COR-L47 (cell line): ENCODE measurements at places on chromosomes 12 and 14.

DNA sequence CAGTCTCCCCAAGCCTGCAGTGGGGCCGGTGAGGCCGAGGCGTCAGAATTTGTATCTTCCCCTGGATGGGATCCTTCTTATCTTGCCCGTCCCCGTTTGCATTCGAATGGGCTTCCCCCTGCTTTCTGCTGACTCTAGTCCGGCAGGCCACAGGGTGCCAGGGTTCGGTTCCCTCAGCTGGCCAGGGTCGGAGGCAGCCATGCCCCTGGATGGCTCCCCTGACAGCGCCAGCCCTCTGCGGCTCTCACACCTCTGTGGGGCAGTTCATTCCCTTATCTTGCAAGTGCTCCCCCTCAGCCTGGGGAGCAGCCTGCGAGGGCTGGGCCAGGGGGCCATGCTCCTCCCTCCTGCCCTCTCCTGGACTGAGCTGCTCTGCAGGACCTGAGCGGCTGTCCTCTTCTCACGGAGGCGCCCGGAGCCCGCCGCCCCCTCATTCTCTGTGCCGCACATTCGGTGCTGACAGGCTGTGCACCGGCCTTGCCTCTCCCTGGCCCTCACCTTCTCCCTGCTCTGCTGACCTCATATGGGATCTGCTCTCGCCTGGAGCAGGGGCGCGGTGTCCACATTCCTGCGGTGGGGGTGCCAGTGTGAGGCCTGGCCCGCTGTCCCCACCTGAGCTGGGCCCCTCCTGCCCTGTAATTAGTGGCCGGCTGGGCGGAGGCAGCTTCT is 32.8 kb downstream of the KIF26A start:
- DNase-seq = no peak

DNA sequence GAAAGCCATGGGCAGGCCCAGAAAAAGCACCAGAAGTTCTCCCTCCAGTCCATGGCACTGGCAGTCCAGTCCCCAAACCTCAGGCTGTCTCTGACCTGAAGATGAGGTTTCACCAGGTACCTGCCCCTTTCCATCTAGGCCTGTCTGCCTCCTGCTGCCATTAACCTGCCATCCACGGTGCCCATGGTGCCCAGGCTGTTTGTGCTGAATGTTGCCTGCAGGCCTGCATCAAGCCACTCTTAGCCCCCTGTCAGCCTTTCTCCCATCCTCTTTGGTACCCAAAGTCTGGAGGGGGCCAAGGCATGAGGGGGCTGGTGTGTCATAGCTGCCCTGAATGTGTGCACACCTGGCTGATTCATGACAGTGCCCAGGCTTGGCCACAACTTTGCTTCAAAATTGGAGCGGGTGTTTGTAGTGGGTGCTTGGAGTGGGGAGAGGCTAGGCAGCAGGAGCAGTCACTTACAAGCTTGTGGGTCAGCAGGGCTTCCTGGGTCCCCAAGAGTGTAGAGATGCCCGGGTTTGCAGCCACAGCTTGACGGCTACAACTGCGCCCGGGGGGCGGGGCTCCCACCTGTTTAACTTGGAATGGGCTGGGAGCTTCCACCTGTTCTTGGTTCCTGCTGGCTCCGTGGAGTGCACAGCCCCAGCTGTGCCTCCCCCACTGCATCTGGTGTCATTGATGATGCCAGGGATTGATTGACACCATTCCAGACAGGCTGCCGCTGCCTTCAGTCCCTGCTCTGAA is 88.5 kb downstream of the GPHN start:
- no peak for DNase-seq

DNA sequence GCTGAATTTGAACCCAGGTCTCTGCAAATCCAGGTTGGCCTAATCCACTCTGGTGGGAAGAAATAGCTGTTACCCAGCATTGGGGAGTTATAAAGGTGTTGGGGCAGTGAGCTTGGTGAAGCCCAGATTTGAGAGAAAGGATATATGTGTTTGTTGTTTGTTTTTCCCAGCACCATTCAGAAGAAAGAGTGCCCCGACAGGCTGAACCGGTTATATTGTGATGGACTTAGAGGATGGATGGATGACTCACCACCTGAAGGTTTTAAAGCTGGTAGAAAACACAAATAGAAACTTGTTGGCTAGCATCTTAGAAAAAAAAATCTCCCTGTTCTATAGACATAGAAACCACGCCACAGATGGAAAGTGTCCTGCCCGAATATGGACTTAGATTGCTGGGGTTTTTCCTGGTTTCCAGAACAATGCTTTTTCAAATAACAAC is 404.6 kb downstream of the MED13L start:
- DNase-seq = no peak

DNA sequence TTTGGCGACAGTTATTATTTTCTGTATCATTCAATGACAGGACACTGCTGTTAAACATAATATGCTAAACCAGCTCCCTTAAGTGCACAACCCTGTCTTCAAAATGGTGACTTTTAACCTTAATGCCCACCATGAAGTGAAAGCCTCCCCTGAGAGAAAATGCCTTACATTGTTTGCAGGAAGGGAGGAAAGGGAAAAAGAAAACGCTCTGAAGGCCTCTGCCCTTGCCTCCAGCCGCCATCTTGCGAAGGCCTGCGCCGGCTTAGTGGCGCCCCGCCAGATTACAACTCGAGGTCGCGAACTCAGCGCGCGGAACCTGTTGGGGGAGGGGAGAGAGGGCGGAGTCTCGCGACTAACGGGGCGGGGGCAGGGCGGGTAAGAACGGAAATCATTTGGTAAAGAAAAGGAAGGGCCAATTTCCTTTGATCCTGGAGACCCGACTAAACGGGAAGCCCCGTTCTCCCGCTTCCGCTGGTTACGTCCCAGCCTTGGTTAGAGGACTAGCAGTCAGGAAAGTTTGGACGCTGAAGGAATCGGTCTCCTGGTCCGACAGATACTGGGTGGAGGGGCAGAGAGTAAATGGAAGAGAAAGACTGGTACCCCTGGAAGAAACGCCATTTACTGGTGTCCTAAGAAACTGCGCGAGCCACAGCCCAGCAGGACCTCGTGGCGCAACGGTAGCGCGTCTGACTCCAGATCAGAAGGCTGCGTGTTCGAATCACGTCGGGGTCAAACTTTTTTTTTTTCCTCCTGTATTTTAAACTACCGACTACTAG is 11.6 kb upstream of the TMPO start:
- peak; percentile 91 for DNase-seq

- peak; percentile 60 for DNase-seq
Measured at GRCh38 chr12:99043319-99043914, 398.3 kb downstream of the APAF1 start.

DNA sequence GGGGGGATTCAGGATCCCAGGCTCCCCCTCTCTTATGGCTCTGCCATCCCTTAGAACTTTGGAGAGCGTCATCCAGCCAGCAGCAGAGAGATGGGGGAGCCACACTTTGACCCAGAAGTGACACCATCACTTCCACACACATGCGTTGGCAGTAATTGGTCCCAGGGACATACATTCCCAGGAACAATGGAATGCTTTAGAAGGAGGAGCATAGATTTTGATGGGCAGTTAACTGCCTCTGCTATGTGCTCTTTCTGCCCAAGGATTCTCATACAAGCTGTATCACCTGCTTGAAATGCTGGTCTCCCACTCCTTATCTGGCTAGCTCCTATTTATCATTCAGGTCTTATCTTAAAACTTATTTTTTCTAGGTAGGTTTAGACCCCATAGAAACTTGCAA is 109.0 kb upstream of the RPH3A start:
- no peak for DNase-seq

- no peak for DNase-seq
Measured at GRCh38 chr14:65469903-65470302, 57.4 kb downstream of the FUT8 start.

DNA sequence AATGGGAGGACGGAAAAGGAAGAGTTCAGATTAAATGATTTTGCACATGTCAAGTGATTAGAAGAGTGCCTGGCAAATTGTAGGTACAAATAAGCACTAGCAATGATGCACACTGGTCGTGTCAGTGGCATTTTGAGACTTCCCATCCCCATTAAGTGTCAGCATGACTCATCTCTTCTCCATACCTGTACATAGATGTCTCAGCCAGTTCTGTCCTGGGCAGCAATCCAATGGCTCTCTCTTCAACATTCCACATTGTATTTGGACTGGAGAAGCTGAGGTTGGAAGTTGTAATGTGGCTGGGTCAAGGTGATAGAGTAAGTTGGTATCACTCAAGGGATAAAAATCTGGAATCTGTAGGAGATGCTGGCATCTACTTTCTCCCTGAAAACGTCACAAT is 742.7 kb downstream of the VRK1 start:
- DNase-seq = no peak

DNA sequence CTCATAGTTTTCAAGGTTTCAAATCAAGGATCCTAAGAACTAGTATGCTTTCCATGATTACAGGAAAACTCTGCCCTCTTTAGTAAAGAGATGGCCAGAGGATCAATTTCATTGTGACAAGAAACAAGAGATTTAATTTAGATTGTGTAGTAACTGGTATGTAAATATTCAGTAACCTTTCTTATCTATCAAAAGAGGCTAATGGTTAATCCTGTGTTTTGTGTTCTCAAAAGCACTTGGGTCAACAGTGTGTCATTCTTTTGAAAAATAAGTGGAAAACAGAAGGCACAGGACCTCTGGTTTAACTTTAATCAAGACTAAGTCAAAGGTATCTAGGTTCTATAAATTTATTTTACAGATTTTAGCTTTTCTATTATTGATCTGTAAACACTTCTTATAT is 56.6 kb upstream of the ERGIC2 start:
- no peak for DNase-seq

- no peak for DNase-seq
Measured at GRCh38 chr12:94272280-94272679, 123.9 kb downstream of the PLXNC1 start.

DNA sequence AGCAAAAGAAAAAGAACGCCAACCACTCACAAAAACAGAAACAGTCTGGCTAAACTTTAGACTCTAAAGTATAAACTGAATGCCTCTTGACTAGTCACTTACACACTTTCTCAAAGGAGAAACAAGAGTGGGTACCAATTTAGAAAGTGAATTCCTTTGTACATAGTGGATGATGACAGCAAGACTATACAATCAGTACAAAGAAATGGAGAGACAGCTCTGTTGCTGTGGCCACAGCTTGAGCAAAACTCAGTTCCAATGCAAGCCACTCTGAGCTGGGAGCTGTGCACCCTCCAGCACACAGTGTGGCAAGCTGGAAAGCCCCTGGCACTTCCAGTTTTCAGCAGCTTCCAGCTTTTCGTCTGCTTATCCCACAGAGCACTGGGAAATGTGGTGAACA is 21.7 kb downstream of the NT5DC3 start:
- no peak for DNase-seq

- DNase-seq = no peak
Measured at GRCh38 chr12:64538121-64538520, 72.2 kb upstream of the RASSF3 start.

GRCh38 chr14:69916396-69916795 is 37.2 kb downstream of the SMOC1 start:
- no peak for DNase-seq

DNA sequence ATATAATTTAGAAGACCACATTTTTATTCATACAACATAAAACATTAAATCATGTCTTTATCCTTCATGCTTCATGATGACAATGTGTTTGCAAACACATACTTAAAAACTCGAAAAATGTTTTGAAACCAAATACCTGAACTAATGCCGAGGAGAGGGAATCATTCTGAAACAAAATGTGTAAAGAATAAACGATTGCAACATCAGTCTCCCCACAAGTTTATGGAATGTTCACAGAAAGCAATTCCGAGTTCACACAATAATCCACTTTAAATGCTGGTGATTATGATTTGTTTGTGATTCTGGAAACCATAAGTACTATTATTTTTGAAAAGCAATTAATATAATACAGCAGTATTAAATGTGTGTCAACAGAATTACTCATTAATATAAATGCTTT is 84.5 kb upstream of the PDZRN4 start:
- no peak for DNase-seq

DNA sequence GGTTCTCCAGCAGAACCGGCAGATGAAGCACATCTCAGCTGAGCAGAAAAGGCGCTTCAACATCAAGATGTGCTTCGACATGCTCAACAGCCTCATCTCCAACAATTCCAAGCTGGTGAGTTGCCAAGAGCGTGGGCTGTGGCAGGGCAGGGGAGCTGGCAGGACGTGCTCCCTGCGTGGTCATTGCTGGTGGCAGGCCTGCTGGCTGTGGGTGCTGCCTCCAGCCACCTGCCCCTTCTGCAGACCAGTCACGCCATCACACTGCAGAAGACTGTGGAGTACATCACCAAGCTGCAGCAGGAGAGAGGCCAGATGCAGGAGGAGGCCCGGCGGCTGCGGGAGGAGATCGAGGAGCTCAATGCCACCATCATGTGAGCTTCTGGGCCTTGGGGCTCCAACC is 35.8 kb downstream of the IL31 start:
- no peak for DNase-seq

DNA sequence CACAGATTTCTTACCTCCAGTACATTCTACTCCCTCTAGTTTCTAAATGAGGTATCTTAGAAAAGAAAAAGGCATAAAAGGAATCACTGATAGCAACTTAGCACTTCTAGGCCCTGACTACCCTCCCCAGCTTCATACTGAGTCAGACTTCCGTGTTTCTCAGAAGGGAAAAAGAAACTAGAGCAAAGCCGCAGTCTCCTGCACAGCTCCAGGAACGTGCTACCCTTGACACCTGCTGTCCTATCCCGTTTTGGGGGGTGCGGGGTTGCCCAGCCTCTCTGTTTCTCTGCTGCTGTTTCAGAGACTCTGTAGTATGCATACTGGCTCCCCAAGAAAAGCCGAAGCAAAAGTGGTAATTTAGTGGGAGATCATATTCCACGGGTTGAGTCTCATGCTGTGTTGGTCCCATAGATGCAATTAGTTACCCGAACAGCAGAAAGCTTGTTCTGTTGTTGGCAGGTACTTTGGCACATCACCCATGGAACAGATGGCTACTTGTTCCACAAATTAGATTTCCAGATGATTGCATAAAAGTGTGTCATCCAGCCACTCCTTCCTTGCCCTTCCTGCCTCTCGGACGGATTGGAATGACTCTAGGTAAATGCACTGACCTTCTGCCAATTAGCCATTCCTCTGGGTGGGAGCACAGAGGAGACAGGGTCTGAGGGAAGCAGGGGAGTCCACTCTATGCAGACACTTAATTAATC is 438.1 kb downstream of the FUT8 start:
- peak; percentile 71 for DNase-seq

DNA sequence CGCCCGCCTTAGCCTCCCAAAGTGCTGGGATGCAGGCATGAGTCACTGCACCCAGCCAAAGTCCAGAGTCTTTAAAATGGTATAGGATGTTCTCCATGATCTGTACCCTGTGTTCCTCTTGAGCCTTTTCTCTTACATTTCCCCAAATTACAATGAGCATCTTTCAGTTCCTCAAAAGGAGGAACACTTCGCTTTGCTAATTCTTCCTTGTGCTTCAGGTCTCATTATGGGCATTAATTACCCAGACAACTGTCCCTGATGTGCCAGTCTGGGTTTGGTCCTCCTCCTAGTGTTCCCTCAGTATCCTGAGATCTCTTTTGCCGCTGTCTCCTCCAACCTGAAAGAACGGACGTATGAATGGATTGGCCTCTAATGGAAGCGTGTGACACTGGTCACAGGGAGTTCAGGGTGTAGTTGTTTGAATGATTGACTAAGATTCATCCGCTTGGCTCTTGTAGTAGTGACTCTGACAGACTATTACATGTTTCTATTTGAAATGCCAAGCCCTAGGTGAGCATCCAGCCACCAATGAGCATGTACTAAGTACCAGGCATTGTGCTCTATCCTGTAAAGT is 8.2 kb downstream of the PRKCH start:
- no peak for DNase-seq

- DNase-seq = no peak
Measured at GRCh38 chr12:119179335-119180021, 747 bp downstream of the HSPB8 start.
